ENCODE measurements at places on chromosomes 2 and 18.
A peak's percentile ranks its signal among the peaks of the same experiment; 100 is the strongest.

- DNase-seq, result peak; percentile 62
Observed at GRCh38 chr2:70468878-70469277, 84.7 kb downstream of the TGFA start.

- no peak for DNase-seq
Observed at GRCh38 chr2:212421556-212422334, 116.9 kb downstream of the ERBB4 start.

GRCh38 chr2:117801826-117802225 is 12.7 kb upstream of the DDX18 start:
- DNase-seq, result no peak

DNA sequence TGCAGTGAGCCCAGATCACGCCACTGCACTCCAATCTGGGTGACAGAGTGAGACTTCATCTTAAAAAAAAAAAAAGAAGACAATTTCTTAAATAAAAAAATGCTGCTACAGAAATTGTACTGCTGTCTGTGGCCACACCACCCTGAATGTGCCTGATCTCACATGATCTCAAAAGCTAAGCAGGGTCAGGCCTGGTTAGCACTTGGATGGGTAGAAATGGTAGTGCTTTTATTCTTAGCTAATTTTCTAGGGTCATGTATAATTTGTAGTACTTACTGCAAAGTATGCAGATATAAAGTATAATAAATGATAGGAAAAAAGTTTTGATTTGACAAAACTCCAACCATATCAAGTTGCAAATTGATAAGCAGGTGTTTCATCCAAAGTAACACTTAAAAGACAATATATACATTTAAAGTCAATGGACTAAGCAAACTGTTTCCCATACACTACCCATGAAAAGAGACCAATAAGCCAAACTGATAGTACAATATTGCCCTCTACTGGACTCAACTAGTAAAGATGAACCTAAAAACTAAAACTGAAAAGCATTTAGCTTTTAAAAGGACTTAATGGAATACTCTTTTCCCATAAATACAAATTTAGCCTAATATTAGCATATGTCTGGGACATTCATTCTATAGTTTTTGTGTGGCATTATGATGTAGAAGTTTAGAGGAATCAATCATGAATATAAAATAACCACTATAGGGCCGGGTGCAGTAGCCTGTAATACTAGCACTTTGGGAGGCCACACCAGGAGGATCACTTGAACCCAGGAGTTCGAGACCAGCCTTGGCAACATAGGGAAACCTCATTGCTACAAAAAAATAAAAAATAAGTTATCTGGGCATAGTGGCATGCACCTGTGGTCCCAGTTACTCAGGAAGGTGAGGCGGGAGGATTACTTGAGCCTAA is 18.6 kb upstream of the PEX13 start:
- peak; percentile 74 for DNase-seq

- no peak for DNase-seq
Observed at GRCh38 chr18:24805156-24805555, 344.7 kb downstream of the HRH4 start.

DNA sequence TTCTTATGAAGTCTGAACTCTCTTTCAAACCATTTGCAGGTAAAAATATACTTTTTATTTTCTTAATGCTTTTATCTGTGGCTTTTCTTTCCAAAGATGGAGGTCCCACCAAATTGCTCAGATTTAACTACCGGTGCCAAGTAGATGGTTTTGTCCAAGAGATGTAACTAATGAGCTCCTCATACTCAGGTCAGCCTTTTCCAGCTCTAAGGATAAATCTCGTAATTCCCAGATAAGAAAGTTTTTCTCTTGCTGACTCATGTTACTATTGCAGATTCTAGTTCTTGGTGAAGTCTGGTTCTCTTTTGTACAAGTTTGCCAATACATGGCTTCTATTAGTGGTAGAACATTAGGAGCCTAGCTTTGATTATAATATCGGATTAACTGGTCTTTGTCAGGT is 550.8 kb upstream of the ZNF804A start:
- no peak for DNase-seq

- DNase-seq, result no peak
Observed at GRCh38 chr2:232581725-232582124, 31.2 kb downstream of the EIF4E2 start.

- DNase-seq, result no peak
Observed at GRCh38 chr2:220550995-220551700, 923.7 kb downstream of the SLC4A3 start.

- DNase-seq, result no peak
Observed at GRCh38 chr2:133661392-133661791, 93.1 kb upstream of the NCKAP5 start.

GRCh38 chr2:111698743-111699554 is 185.0 kb downstream of the ANAPC1 start:
- peak; percentile 60 for DNase-seq

DNA sequence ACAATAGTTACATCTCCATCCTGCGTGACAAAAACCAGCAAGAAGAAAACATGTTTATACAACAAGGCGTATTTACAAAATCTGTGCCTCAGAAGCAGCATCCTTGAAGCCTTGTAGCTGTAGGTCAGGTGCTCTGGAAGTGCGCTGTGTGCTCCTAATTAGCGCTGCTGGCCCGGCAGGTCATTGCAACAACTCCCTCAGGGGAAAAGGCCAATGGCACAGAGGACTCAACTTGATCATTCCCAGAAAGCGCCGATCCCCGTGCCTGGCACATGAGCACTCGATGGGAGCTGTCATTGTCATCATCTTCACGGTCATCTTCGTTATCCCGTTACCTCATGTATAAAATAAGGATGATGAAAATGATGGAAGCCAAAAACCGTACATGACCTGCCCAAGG is 58.5 kb downstream of the EIPR1 start:
- DNase-seq, result no peak

- no peak for DNase-seq
Observed at GRCh38 chr2:193843675-193844074, 1648.9 kb upstream of the TMEFF2 start.

GRCh38 chr2:48693066-48693465 is 62.5 kb downstream of the LHCGR start:
- DNase-seq, result no peak

DNA sequence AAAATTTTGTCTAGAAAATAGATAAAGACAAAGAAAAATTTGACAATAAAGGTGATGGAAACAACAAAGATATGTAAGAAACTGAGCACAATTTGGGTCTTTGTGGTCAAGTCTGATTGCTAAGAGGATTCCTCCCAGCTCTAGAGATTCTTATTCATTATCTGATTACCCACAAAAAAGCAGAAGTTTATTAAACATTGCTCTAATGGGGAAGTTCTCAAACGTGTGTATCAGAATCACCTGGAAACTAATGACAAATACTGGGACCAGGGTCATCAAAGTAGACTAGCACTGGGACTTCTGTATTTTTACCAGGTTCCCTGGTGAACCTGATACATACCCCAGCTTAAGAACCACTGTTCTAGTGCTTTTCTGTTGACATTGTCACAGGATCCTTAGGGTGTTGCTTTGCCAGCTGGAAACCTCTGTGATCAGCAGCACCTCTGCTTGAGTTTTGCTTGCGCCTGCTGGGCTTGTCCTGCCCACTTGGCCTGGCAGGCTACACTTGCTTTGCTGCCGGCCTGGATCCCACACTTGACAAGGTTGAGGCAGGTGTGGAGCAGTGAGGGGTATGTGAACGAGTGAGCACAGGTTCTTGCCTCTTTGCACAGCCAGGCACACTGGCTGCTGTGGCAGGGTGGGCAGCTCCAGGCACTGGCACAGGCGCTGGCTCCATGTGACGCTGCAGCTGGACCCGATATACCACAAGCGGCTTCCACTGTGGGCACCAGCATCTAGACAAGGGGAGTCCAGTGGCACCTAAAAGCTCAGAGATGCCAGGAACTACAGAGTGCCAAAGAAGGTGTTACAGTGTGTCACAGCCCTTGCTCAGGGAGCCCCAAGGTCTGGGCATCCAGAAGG is 6.2 kb upstream of the GORASP2 start:
- DNase-seq, result no peak

- peak; percentile 93 for DNase-seq
Observed at GRCh38 chr18:8765783-8766463, 60.6 kb downstream of the MTCL1 start.

DNA sequence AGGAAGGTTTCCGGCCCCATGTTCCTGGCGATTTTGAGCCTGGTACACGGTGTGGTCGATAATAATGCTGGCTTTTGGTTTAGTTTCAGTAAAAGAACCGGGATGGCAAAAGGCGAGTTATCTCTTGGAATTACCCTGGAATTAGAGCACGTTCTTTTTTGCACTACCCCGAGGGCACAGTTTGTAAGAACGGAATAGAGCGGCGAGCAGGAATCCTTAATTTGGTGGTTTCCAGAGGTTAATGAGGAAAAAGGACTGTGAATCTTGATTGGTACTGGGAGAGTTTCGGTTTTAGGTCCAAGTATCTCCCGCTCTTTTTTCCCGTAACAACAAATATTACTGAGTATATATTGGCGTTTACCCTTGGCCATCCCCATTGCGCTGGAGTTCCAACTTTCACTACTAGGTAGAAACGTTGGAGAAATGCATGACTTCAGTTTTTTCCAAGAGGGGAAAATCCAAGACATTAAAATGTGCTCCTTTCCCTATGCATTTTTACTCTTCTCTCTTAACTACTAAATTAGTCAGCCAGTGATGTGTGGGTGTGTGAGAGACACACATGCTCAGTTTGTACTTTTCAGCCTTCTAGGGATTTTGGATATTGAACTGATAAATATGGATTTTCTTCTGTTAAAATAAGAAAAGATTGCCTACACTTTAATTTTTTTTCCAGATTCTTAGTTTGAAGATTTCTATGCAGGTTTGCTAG is 160.8 kb downstream of the AGPS start:
- no peak for DNase-seq

GRCh38 chr2:70684846-70685622 is 83.0 kb downstream of the ADD2 start:
- no peak for DNase-seq

GRCh38 chr2:45289997-45290709 is 280.9 kb upstream of the SIX2 start:
- DNase-seq, result no peak

DNA sequence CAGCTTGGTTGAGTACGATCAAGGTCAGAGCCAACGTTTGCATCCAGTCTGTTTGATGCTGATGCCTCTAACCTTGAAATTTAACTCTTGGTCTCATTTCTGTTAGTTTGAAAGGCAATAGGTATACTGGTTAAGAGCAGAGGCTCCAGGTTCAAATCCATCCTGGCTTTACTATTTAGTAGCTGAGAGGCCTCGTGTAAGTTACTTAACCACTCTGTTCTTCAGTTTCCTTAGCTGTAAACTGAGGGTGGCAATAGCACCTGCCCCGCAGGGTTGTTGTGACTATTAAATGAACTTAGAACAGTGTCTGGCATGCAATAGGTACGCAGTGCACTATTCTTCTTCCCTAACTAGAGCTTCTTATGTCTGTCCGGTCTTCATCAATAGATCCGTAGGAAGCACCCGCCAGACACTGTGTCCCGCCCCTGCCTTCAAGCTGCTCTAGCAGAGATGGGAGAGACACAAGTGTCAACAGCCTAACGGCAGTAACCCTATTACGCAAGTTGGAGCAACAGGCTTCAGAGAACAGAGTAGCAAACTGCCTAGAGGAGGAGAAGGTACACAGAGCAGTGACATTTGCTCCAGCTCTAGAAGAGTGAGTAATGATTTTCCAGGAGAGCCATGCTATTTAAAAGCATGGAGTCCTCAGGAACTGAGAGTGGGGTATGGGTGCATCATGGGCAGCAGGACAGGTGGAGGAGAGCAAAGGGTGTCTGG is 62.7 kb upstream of the ST3GAL5 start:
- DNase-seq, result no peak

- DNase-seq, result no peak
Observed at GRCh38 chr2:196914867-196915460, 11.5 kb downstream of the PGAP1 start.

DNA sequence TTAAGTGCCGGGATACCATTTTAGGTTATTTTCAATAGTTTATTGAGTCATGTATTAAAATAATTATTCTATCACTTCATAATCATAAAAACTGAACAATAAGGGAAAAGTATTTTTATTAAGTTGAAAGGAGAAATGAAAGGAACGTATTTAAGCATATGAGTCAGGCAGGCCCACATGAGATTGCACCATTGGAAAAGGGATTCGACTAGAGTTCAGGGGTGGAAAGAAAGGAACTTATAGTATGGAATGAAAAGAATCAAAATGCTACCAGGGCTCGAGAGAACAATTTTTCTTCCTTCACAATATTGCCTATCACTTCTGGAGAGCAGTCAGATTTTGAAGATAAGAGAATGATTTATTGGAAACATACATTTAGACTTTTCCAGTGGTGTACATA is 516.5 kb upstream of the NETO1 start:
- DNase-seq, result no peak

DNA sequence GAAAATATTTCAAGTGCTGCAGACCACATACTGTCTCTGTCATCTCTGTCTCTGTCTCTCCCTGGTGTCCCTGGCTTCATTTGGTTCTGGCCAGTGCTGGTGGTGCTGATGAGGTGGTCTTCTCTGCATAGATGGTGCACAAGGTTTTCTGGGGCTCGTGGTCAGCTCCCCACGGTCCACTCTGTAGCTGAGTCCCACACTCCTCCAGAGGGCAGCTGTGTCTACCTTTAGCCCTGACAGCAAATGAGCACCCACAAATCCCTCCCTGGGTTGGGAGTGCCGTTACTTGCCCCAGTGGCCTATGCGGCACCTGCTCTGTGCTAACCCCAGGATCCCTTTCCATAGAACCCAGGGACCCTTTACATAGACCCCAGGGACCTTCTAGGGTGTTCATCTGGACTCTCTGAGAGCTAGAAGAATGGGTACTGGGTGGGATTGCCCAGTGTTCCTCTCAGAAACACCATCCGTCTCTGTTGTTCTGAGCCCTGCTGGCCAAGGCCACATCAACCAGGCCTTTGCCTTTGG is 129.3 kb downstream of the CAPN13 start:
- DNase-seq, result no peak

GRCh38 chr2:145495590-145495989 is 975.7 kb upstream of the ZEB2 start:
- peak; percentile 34 for DNase-seq

GRCh38 chr18:79798346-79798998 is 734 bp downstream of the KCNG2 start:
- DNase-seq, result no peak

DNA sequence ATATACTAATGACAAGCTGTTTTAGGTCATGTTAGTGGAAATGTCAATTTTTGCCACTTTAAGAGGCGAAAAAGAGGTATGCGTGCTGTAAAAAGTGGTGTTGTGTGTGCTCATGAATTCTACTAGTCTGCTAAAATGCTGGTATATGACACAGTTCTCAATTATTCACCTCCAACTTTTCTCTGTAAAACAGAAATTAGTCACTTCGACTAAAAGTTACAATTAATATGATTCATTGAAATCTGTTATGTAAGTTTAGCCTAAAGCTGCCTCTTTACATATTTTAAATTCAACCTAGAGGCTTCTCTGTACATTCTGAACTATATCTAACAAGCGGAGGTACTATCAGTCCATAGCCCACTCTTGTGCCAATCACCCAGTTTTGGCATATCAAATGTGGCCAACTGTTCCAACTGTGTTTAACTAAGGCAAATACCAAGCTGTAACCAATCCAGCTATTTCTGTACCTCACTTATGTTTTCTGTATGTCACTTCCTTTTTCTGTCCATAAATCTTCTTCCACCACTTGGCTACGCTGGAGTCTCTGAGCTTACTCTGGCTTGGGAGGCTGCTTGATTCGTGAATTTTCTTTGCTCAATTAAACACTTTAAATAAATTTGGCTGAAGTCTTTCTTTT is 20.8 kb downstream of the BAZ2B start:
- DNase-seq, result no peak

Data from eye (tissue), 1 donor.